ENCODE measurements at places on chromosomes 3 and 15. TPM values are rescaled to one million over a fixed set of nuclear protein-coding genes. Genes with fewer than 3 reads are reported as not detected.

CHP1 gene
- total RNA-seq, result 173 TPM

SPRED1 gene
- 35.5 TPM for total RNA-seq

CSPG4 gene
- 16.2 TPM for total RNA-seq

TMEM207 gene
- total RNA-seq, result not detected

CSK gene
- 9.9 TPM for total RNA-seq

PTX3 gene
- total RNA-seq, result 3,941 TPM

ENTPD3 gene
- total RNA-seq, result not detected

SLC28A2 gene
- total RNA-seq, result not detected

EXD1 gene
- not detected for total RNA-seq

ACKR4 gene
- total RNA-seq, result 1.5 TPM

GOLGA8M gene
- total RNA-seq, result not detected

Data from cardiac atrium fibroblast (primary cell).